ENCODE measurements at places on chromosomes 7 and 10.

DNA sequence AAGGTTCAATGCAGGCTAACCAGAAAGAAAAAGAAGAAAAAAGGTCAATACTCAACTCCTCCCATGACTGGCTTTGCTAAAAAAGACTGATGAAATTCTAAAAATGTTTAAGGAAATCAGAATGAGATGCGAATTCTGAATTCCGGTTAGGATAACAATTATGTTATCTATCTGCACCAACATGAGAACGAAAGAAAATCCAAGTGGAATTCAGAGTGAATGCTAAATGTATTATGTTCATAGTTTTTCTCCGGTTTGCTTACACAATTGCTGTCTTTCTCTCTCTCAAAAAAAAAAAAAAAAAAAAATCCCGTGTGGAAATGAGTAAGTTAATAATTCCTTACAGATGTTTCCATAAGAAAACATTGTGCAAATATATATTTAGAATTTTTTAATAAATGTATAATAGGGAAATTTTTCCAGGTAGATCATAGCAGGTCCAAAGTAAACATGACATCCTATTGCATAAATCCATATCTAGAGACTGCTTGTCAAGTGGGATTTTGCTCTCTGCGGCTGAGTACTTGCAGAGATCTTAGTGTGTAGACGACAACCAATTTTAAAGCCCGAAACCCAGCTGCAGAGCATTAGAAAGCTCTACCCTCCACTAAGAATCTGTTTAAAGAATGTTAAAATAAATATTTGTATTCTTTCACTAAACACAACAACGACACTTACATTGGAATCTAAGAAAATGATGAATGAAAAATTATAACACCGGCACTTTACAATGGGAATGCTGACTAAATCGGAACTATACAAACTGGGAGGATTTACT, 104.0 kb downstream of the JAZF1 start:
- no peak for DNase-seq

GRCh38 chr10:47230482-47230881, 69.5 kb upstream of the GDF10 start:
- DNase-seq: no peak

GRCh38 chr10:48651293-48651692, 33.4 kb upstream of the WDFY4 start:
- DNase-seq: no peak

DNA sequence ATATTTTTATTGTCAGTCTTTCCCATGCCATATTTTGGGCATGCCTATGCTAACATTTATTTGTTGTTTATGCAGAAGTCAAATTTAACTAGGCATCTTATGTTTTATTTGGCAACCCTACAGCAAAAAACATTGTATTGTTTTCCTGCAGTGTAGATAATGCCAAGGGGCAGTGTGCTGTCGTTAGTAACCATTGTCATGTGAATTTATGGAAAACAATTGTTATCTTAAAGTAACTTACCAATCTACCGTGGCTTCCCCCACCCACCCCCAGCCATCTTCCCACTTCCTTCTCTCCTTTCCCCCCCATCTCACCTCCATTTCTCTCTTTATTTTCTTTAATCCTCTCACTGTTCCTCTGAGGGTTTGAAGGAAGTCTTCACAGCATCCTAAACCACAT, 370.5 kb downstream of the ACTR3B start:
- DNase-seq: no peak

GRCh38 chr7:127793582-127793981, 141.6 kb downstream of the SND1 start:
- DNase-seq: no peak

DNA sequence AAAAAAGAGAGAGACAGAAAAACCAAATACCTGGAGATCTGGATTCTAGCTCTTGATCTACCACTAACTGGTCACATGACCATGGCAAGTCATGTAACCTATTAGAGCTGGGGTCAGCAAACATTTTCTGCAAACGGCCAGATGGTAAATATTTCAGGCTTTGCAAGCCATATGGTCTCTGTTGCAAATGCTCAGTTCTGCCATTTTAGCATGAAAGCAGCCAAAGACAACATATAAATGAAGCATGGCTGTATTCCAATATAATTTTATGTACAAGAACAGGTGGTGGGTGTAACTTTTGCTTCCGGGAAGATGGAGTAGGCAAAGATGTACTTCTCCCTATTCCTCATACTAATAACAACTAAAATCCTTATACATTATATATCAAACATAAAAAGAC, 6.7 kb downstream of the FRA10AC1 start:
- no peak for DNase-seq

- no peak for DNase-seq
Observed at GRCh38 chr10:68727146-68727545, 6.1 kb downstream of the CCAR1 start.

DNA sequence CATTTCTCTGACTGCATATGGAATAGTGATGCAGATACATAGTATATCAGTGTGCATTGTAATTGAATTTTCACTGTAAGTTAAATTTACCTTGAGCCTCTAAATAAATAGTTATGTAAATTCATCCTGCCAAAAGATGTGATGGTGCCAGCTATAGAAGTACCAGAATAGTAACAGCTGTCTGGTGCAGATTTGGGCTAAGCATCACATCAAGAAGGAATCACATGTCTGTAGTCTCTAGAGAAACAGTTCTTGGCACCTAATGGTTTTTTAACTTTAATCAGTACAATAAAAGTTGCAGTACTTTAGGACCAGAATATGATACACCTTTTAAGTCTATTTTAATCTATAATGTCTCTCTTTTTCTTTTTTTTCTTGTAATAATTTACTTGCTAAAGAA, 17.4 kb downstream of the PLEKHA1 start:
- no peak for DNase-seq

- DNase-seq: no peak
Observed at GRCh38 chr7:102042016-102042656, 224.7 kb downstream of the CUX1 start.

GRCh38 chr10:21289961-21290360, 235.5 kb downstream of the SKIDA1 start:
- DNase-seq: no peak

GRCh38 chr10:90856261-90856660, 1.6 kb downstream of the HTR7 start:
- DNase-seq: no peak

All from GOT3 (cell line).